Articular chondrocyte of knee joint (primary cell): ENCODE measurements at places on chromosomes 16 and 17. TPM values are rescaled to one million over a fixed set of nuclear protein-coding genes. Genes with fewer than 3 reads are reported as not detected.

TOP2A gene
- 74.2 and 92.2 TPM in 2 replicates for total RNA-seq

PHF23 gene
- 34.4 and 38.5 TPM in 2 replicates for total RNA-seq

ORC6 gene
- total RNA-seq, result 5.2 and 6.3 TPM in 2 replicates

PSMC3IP gene
- 3.0 and 4.1 TPM in 2 replicates for total RNA-seq

ABCC11 gene
- 0.13 and 0.43 TPM in 2 replicates for total RNA-seq

OR2C1 gene
- 0.11 TPM in 1 of 2 replicates, not detected in the other for total RNA-seq

FNDC8 gene
- total RNA-seq, result not detected in 2 replicates

JPH3 gene
- total RNA-seq, result not detected in 2 replicates

ACSM2A gene
- total RNA-seq, result not detected in 2 replicates

CD300A gene
- total RNA-seq, result not detected in 2 replicates

CENPT gene
- 21.3 and 25.9 TPM in 2 replicates for total RNA-seq

C16orf54 gene
- not detected in 2 replicates for total RNA-seq

ZNF785 gene
- 10.5 and 11.1 TPM in 2 replicates for total RNA-seq

HOXB7 gene
- total RNA-seq, result 0.13 TPM in 1 of 2 replicates, not detected in the other

CEP295NL gene
- 3.2 and 3.8 TPM in 2 replicates for total RNA-seq

NAGS gene
- 0.43 and 0.65 TPM in 2 replicates for total RNA-seq

DNAH2 gene
- 0.11 and 0.13 TPM in 2 replicates for total RNA-seq

PRR35 gene
- total RNA-seq, result 0.11 TPM in 1 of 2 replicates, not detected in the other

MILR1 gene
- total RNA-seq, result 4.1 and 4.4 TPM in 2 replicates

CES5A gene
- total RNA-seq, result not detected in 2 replicates

MYH11 gene
- 0.11 and 0.13 TPM in 2 replicates for total RNA-seq

FN3K gene
- 2.4 and 3.1 TPM in 2 replicates for total RNA-seq

ARL5C gene
- total RNA-seq, result not detected in 2 replicates
